ENCODE measurements at places on chromosomes 6 and 20.

GRCh38 chr6:132446141-132446854 lies 45.0 kb upstream of the MOXD1 start:
- ATAC-seq = no peak

GRCh38 chr20:62203378-62204030 lies 16.6 kb downstream of the HRH3 start:
- no peak for ATAC-seq

- no peak for ATAC-seq
Observed at GRCh38 chr6:127058027-127058426, 60.4 kb upstream of the RSPO3 start.

GRCh38 chr6:79077715-79078074 lies 359 bp downstream of the PHIP start:
- ATAC-seq = peak; percentile 11

DNA sequence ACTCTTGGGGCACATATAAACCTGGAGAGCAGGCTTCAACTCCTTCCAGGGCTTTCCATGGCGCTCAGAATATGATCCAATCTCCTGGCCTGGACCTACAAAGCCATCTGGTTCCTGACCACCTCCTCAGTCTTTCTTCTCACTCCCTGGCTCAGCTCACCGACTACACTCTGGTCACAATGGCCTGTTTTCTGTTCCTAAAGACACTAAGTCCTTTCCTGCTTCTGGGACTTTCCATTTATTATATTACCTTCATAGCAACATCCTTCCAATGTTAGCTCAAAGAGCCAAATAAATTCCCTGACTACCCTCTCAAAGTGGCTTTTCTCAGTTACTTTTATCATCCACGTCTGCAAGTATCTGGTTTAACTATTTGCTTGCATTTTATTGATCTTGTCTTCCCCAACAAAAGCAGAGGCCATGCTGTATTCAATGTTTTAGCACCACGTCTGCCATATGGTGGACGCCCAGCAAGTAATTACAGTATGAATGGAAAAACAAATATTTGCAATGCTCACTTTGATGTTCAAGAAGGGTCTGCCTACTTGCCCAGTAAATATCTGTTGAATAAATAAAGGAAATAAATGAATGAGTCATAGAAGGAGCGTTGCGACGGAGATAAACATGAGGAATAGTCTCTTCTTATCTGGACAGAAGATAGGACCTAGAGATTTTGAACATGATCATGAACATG lies 328.4 kb downstream of the ESR1 start:
- ATAC-seq = no peak

DNA sequence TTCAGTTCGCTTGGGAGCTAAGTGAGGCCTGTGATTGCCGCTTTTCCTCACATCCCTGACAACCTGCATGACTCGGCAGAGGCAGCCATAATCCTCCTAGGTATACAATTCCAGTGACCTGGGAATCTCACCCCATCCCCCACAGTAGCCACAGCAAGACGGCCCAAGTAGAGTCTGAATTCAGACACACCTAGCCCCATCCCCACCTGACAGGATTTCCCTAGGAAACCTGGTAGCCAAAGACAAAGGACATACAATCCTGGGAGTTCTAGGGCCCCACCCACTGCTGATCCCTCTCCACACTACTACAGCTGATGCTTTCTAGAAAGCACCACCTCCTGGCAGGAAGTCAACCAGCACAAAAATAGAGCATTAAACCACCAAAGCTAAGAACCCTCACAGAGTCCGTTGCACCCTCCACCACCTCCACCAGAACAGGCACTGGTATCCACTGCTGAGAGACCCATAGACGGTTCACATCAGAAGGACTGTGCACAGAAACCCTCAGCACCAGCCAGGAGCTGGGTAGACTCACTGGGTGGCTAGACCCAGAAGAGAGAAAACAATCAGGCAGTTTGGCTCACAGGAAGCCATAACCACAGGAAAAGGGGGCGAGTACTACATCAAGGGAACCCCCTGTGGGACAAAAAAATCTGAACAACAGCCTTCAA lies 17.9 kb upstream of the RUNX2 start:
- no peak for ATAC-seq

DNA sequence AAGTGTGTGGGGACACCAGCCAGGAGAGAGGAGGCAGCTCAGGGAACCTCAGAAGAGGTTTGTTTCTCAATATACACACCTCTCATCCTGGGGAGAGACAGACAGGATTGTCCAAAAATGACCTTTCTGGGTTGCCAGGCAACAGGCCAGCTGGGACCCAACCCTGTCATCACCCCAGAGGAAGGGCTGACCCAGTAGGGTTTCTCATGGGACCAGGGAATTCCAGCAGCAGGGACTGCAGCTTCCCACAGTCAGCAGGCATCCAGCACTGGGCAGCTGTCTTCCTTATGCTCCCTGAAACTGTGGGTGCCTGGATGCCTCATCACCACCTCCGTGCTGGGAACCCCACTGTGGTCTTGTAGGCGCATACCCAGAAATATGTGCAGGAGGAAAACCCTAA lies 1.3 kb downstream of the C20orf202 start:
- ATAC-seq = no peak

DNA sequence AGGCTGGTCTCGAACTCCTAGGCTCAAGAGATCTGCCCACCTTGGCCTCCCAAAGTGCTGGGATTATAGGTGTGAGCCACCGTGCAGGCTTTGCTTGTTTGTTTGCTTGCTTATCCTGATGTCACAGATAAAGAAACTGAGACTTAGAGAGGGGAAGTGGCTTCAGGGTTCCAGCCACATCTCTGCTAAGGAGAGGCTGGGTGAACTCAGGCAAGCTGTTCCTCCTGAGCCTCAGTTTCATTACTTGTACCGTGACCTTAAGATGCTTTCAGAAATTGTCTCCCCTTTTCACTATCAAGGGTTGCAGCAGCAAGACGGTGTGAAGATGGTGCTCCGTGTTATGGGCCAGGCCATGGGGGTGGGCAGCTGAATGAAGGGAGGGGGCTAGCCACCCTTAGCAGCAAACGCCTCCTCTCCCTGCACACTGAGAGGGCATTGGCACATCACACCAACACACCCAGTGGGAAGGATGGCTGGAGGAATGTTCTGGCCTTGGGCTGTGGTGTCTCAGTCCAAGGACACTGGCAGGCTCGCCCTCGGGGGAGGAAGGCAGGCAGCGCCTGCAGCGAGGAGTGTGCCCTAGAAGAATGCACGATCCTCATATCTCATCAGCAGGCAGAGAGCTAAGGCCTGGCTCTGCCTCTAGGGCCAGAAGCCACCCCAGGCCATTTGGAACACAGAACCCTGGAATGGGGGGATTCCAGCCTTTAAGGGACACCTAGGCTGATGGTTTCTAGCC lies 48.2 kb upstream of the TLDC2 start:
- ATAC-seq = no peak

- ATAC-seq = no peak
Observed at GRCh38 chr20:63966172-63966943, 3.4 kb downstream of the ZNF512B start.

DNA sequence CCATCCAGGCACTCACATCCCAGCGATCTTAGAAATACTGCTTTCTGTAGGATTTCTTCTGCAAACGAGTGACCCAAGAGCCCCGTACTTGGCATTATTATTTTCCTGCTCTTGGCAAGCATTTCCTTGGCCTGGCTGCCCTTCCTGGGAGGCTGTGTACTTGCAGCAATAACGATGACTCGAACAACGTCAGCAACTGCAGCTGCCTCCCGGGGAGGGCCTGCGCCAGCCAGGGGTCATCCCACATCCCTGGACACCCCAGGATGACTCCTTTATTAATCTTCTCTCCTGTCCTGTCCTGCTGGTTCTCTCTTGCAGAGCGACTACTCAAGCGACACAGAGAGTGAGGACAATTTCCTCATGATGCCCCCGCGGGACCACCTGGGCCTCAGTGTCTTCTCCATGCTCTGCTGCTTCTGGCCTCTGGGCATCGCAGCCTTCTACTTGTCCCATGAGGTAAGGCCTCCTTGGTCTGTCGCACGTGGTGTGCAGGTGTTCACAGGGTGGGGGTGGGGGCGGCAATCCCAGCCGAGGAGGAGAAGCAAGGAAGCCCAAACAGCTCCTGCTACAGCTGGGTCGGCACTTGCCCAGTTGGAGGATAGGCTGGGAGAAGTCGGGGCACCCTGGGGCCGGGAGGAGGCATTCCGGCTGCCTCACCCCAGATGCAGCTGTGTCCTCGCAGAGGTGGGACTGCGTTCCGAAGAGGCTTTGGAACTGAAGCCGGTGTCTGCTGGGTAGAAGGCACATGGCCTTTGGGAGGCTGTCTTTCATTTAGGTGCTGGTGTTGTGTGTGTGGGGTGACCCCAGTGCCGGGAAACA lies 115.3 kb downstream of the SYNDIG1 start:
- ATAC-seq = no peak

DNA sequence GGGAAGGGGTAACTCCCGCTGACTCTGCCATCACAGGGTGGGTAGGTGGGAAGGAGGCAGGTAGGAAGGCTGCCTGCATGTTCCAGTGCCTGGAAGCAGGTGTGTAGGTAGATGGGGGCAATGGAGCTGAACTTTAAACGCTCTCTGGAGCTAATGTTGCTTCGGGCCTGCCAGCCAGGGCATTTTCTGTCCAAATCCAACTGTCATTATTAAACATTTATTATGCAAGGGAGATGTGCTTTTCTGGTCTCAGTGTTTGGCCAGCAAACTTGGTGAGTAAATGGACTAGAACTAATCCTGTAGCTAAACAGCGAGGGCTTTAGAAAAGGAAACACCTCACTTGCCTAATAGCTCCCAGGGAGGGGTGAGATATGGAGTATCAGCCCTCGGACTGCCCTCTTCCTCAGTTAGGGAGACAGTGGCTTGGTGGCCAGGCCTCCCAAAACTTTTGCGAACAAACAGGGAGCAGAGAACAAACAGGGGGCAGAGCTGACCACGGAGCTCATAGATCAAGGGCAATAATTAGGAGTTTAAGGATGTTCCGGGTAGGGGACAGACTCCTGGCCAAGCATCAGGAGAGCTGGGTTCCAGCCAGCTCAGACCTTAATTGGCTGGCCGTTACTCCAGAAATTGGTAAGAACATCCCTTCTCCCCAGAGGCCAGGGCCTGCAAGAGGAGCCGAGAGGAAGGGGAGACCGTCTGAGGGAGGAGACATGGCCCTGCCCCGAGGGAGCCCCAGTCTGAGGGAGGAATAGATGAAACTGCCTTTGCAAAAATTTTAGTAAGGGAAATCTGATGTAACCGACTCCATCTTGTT lies 131.1 kb downstream of the VEGFA start:
- ATAC-seq = no peak

DNA sequence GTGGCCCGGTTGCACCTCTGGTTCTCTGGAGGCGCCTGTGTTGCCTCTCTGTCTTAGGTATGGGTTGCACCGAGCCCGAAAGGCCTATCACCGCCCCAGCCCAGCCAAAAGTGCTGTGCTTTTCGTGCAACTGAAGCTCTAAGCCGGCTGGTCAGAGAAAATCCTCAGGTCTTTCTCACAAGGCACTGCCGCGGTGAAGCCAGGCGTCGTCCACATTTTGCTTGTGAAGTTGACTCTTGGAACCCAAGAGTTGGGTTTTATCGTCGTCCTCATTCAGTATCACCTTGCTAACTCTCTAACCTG lies 726 bp upstream of the EMILIN3 start:
- ATAC-seq = no peak

- ATAC-seq = no peak
Observed at GRCh38 chr20:46353500-46354206, 45.4 kb upstream of the CDH22 start.

- ATAC-seq = no peak
Observed at GRCh38 chr6:110398778-110399177, 16.6 kb downstream of the DDO start.

DNA sequence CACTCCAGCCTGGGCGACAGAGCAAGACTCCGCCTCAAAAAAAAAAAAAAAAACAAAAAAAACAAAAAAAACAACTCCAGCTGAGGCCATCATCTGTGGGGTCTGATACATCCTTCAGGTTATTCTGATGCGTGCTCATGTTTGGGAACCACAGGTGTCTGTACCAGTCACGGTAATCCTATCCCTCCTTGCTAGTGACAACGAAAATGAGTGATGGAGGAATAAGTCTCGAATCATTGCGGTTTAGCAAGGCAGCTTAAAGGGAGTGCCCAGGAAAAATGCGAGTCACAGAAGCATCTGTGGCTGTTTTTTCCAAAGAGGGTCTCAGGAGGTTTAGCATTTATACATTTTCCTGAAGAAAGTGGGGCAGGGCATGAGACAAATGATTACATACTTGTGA lies 48.8 kb downstream of the MCUR1 start:
- ATAC-seq = no peak

GRCh38 chr6:156557251-156557910 lies 219.8 kb upstream of the ARID1B start:
- no peak for ATAC-seq

- ATAC-seq = no peak
Observed at GRCh38 chr20:62227977-62228958, 8.2 kb upstream of the HRH3 start.

DNA sequence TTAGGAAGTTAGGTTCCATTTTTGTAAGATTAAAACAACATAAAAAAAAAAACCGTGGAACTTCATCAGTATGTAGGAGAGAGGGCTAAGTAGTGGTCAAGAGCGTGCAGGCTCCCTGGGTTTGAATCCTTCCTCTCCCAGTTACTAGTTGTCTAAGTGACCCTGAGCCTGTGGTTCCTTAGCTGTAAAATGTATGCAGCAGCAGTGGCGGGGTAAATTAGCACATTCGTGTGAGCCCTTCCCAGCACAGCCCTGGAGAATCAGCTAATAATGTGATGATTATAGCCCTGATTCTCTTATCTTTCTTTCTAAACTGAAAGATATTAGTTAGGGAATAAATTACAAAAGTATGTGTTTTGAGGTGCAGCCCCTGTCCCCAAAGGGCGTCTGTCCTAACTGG lies 32.6 kb downstream of the TM9SF4 start:
- no peak for ATAC-seq

GRCh38 chr6:52537001-52537753 lies 39.7 kb downstream of the TRAM2 start:
- peak; percentile 20 for ATAC-seq

GRCh38 chr20:64234291-64234791 lies 21.2 kb upstream of the PCMTD2 start:
- no peak for ATAC-seq

DNA sequence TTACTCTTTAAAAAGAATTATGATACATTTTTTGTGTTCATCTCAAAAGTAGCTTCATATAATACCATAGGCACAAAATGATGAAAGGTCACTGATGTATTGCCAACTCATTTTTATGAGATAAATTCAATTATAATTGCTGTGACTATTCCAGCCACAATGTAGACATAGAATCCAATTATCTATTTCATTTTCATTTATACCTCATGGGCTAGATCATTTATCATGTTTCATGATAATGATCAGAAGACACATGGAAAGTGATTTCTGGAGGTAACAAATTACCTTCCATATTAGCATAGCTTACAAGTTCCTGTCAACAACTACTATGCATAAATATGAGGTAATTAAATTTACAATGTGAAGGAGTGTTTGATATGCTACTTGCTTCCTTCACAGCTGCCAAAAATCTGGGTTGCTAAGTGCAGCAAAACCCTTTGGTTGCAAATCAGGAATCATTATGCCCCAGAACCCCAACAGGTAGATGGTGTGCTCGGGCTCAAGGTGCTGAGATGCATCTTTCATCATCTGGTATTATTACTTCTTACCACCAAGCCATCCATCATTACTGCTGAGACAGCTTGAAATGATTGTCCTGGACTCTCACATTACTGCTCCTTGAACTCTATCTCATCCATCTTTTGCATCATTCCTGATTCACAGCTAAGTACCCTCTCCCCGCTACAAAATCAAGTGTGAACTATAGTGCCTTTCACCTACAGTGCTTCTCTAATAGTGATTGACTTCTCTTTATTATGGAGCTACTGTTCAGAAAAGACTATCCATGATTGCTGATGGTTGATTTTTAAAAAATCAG lies 306.0 kb upstream of the THEMIS start:
- no peak for ATAC-seq

Data from activated CD4-positive, CD25-positive, alpha-beta regulatory T cell treated with anti-CD3 and anti-CD28 coated beads, Interleukin-2, amount 50 U/mL, for 24 hours (primary cell).